ENCODE measurements at places on chromosomes 4 and X.

DNA sequence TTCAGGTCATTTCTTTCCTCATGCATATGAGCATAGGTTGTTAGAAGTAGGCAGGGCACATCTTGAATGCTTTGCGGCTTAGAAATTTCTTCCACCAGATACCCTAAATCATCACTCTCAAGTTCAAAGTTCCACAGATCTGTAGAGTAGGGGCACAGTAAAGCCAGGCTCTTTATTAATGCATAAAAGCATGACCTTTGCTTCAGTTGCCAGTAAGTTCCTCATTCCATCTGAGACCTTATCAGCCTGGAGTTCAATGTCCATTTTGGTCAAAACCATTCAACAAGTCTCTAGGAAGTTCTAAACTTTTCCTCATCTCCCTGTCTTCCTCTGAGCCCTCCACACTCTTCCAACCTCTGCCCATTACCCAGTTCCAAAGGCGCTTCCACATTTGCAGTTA is 77.7 kb downstream of the MAP9 start:
- H3K27ac ChIP-seq: no peak overlapping the region
- DNase-seq: no peak
- H3K27me3 ChIP-seq: no peaks in the 10 kb centered on the region
- no peaks in the 10 kb centered on the region for H3K4me1 ChIP-seq

DNA sequence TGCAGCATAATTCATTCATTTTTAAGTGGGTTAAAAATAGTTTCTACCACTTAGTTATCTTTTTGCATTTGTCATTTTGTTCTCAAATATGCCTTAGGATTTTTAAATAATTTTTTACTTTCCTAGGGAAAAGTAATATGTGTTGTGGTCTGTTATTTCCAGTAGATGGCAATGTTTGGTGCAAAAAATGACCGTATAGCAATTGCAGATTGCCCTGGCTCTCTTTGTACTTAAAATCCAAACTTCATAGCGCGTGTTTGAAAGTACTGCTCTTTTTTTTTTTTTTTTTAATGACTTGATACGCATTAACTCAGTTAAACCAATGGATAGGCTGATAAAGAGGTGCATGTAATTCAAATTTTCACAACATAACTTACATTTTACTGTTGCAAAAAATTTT is 74.4 kb upstream of the RBMX start:
- no peaks in the 10 kb centered on the region for H3K27me3 ChIP-seq
- no peak for DNase-seq
- no peak overlapping the region for H3K4me3 ChIP-seq
- no peaks in the 10 kb centered on the region for H3K36me3 ChIP-seq
- no peak overlapping the region for H3K27ac ChIP-seq

DNA sequence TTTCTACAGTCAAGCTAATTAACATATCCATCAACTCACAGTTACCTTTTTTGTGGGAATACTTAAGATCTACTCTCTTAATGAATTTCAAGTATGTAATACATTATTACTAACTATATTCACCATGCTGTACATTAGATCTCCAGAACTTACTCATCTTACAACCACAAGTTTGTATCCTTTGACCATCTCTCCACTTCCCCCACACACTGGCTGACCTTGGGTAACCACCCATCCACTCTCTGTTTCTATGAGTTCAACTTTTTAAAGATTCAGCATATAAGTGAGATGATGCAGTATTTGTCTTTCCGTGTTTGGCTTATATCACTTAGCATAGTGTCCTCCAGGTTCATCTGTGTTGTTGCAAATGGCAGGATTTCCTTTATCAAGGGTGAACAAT is 30.5 kb upstream of the MAGED1 start:
- no peaks in the 10 kb centered on the region for H3K36me3 ChIP-seq
- DNase-seq: no peak
- no peaks in the 10 kb centered on the region for H3K4me1 ChIP-seq

GRCh38 chr4:87734084-87734483 is 65.3 kb upstream of the IBSP start:
- no peaks in the 10 kb centered on the region for H3K4me1 ChIP-seq
- H3K27ac ChIP-seq: no peak overlapping the region
- H3K36me3 ChIP-seq: no peaks in the 10 kb centered on the region
- H3K27me3 ChIP-seq: no peaks in the 10 kb centered on the region
- H3K4me3 ChIP-seq: no peak overlapping the region

DNA sequence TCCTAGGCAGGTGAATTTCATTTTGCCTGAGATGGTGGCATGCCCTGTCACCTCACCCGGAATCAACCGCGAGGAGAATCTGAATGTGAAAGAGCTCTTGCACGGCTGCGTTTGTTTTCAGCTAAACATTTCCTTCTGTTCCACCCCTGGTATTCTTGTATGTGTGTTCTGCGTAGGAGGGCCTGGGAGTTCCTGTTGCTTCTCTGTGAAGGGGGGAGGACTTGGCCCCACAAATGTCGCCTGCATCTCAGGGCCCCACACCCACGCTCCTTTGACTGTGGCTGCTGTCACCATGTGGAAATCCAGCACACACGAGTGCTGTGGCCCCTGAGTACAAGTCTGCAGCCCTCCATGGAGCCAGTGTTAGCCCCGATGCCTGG is 45.8 kb upstream of the CLCN4 start:
- H3K4me3 ChIP-seq: no peak overlapping the region
- H3K27me3 ChIP-seq: no peaks in the 10 kb centered on the region
- no peak overlapping the region for H3K27ac ChIP-seq
- H3K36me3 ChIP-seq: no peaks in the 10 kb centered on the region

DNA sequence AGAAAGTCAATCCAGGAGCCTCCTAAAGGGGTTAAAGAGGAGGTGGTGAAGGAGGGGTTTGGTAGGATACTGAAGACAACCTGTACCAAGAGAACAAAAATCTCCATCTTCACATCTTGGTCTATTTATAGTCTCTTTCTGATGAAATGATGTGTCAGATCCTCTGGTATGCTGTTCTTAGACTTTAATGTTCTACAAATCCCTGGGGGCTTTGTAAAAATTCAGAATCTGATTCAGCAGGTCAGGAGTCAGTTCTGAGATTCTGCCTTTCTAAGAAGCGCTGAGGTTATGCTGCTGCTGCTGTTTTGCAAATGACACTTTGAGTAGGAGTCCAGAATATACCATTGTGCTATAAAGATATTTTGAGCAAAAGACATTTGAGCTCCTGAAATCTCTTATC is 172.9 kb upstream of the GLRA2 start:
- no peak overlapping the region for H3K4me3 ChIP-seq
- no peak overlapping the region for H3K27ac ChIP-seq
- H3K27me3 ChIP-seq: no peaks in the 10 kb centered on the region
- H3K36me3 ChIP-seq: no peaks in the 10 kb centered on the region
- DNase-seq: no peak

GRCh38 chr4:28317221-28317620 is 1456.6 kb downstream of the STIM2 start:
- no peaks in the 10 kb centered on the region for H3K36me3 ChIP-seq
- H3K4me3 ChIP-seq: no peak overlapping the region
- no peak for DNase-seq
- H3K4me1 ChIP-seq: no peaks in the 10 kb centered on the region
- no peaks in the 10 kb centered on the region for H3K27me3 ChIP-seq

GRCh38 chr4:169861593-169861992 is 103.8 kb upstream of the HPF1 start:
- peaks cover 1% of the 10 kb centered on the region for H3K4me1 ChIP-seq
- no peak overlapping the region for H3K27ac ChIP-seq
- no peak overlapping the region for H3K4me3 ChIP-seq
- no peaks in the 10 kb centered on the region for H3K36me3 ChIP-seq
- H3K27me3 ChIP-seq: no peaks in the 10 kb centered on the region

- H3K4me1 ChIP-seq: no peaks in the 10 kb centered on the region
- H3K36me3 ChIP-seq: no peaks in the 10 kb centered on the region
- H3K27me3 ChIP-seq: no peaks in the 10 kb centered on the region
- DNase-seq: no peak
- no peak overlapping the region for H3K4me3 ChIP-seq
Observed at GRCh38 chrX:119640731-119641170, 34.5 kb upstream of the NKRF start.

DNA sequence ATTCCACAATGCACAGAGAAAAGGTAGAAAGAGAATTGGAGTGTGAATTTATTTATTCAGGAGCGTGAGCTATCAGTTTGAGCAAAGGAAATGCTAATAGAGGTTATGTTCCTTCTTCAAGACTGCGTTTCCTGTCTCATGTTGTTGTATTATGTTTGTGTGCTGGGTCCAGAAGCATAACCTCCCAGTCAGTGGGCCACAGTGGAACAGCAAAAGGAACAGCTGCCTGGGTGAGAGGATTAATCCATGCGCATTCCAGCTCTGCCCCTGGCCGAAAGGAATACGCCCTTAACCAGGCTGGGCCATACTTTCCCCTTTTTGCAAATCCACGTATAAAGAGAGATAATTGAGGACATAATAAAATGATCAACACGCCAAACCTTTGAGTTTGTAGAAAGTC is 32.4 kb upstream of the ARX start:
- no peaks in the 10 kb centered on the region for H3K36me3 ChIP-seq
- H3K27ac ChIP-seq: no peak overlapping the region
- DNase-seq: no peak
- H3K4me3 ChIP-seq: no peak overlapping the region
- no peaks in the 10 kb centered on the region for H3K27me3 ChIP-seq

GRCh38 chrX:150049647-150050046 is 111.4 kb upstream of the EOLA2 start:
- H3K4me1 ChIP-seq: no peaks in the 10 kb centered on the region
- no peak overlapping the region for H3K4me3 ChIP-seq
- no peak overlapping the region for H3K27ac ChIP-seq
- DNase-seq: no peak
- no peaks in the 10 kb centered on the region for H3K36me3 ChIP-seq
- no peaks in the 10 kb centered on the region for H3K27me3 ChIP-seq

- peaks cover 13% of the 10 kb centered on the region for H3K4me1 ChIP-seq
- no peaks in the 10 kb centered on the region for H3K36me3 ChIP-seq
- H3K27ac ChIP-seq: no peak overlapping the region
- H3K4me3 ChIP-seq: no peak overlapping the region
Observed at GRCh38 chr4:16037901-16038300, 45.9 kb downstream of the PROM1 start.

DNA sequence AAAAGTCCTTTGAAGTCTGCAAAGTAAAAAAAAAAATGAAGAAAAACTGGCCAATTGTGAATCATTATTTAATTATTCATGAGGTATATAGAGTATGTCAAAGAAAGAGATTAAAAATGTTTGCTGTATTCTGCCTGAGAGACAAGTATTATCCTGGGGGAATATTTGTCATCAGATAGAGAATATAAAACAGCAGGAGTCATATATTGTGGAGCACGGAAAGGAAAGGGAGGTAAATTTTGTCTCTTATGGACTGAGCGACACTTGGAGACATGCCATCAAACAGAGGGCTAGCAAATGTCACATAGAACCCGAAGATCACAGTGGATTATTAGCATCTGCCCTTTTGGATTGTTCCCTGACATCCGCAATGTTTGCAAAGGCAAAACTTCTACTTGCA is 39.2 kb upstream of the FAT1 start:
- no peaks in the 10 kb centered on the region for H3K27me3 ChIP-seq
- no peaks in the 10 kb centered on the region for H3K4me1 ChIP-seq
- no peak overlapping the region for H3K4me3 ChIP-seq
- no peak overlapping the region for H3K27ac ChIP-seq
- DNase-seq: no peak

- H3K36me3 ChIP-seq: no peaks in the 10 kb centered on the region
- H3K4me3 ChIP-seq: no peak overlapping the region
- H3K4me1 ChIP-seq: peaks cover 3% of the 10 kb centered on the region
- no peak overlapping the region for H3K27ac ChIP-seq
- DNase-seq: no peak
Observed at GRCh38 chrX:103414561-103414960, 38.2 kb downstream of the BEX3 start.

DNA sequence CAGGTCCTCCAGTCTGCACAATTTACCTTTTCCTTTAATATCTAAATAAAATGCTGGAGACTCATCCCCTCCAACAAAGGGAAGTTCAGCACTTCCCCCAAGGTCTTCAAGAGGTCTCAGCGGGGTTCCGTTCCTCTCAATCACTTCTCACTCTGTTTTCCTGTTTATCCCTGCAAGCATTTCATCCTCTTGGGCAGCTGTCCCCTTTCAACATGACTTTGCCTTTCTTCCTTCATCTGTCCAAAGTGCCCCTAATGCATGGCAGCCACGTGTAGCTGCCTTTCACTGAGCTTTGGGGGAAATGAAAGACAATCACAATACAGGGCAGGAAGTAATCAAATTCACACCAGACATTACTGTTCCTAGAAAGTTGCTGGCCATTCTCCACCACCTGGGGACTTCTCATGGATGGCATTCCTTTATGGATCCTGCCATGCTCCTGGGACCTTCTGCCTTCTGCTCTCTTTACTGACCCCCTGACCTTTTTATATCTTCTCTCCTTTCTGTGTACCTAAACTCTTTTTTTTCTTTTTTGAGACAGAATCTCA is 79.7 kb upstream of the USP9X start:
- H3K27ac ChIP-seq: no peak overlapping the region
- peaks cover 1% of the 10 kb centered on the region for H3K4me1 ChIP-seq
- H3K27me3 ChIP-seq: no peaks in the 10 kb centered on the region
- no peaks in the 10 kb centered on the region for H3K36me3 ChIP-seq
- no peak for DNase-seq

GRCh38 chrX:45348296-45348695 is 147.6 kb upstream of the DIPK2B start:
- no peak overlapping the region for H3K27ac ChIP-seq
- no peaks in the 10 kb centered on the region for H3K36me3 ChIP-seq
- DNase-seq: no peak
- H3K4me3 ChIP-seq: no peak overlapping the region
- H3K27me3 ChIP-seq: no peaks in the 10 kb centered on the region

DNA sequence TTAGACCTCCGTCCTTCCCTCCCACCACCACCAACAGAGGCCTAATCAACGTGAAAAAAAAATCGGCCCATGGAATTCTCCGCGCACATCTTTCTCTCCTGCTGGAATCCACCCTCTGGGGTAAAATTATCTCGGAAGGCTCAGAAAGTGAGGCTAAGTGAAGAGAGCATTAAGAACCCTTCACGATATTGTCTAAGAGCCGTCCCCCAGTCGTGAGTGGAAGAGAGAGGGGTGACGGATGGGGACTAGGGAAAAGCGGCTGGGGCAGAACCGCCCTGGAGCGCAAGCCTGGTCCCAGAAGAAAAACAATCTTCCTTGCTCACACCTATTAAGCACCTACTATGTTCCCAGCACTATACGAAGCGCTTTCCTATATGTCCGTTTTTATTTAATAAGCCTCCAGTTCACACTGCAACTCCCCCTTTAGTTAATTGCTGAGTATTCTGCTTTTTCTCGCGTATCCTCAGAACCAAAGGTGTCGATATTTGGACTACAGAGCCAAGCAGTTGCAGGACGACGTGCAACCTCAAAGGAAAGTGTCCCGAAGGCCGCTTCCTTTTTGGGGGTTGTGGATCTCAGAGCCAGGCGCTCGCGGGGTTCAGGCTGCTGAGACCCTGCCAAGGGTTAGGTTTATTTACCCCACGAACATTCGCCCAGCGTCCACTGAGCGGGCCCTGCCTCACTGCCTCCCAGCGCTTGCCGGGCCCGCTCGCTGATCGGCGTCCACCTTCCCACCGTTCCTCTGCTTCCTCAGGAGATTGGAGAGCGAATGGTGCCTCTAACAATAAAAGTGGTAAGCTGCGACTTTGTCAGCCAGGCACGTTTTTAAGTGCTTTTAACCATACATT is 889 bp downstream of the MGARP start:
- no peak for DNase-seq
- H3K36me3 ChIP-seq: no peaks in the 10 kb centered on the region
- no peaks in the 10 kb centered on the region for H3K4me1 ChIP-seq
- peak overlapping the region; percentile 40 for H3K4me3 ChIP-seq
- H3K27me3 ChIP-seq: peaks cover 14% of the 10 kb centered on the region
- H3K27ac ChIP-seq: no peak overlapping the region

- H3K27ac ChIP-seq: no peak overlapping the region
- no peak for DNase-seq
- no peak overlapping the region for H3K4me3 ChIP-seq
- no peaks in the 10 kb centered on the region for H3K4me1 ChIP-seq
Observed at GRCh38 chrX:71178908-71179307, 34.3 kb downstream of the NLGN3 start.

Data from iPS DF 6.9 (cell line).